Femur (tissue), 1 donor: ENCODE measurements at places on chromosomes 7 and 10.

GRCh38 chr7:28544453-28545117 is 132.3 kb downstream of the CREB5 start:
- no peak for DNase-seq

DNA sequence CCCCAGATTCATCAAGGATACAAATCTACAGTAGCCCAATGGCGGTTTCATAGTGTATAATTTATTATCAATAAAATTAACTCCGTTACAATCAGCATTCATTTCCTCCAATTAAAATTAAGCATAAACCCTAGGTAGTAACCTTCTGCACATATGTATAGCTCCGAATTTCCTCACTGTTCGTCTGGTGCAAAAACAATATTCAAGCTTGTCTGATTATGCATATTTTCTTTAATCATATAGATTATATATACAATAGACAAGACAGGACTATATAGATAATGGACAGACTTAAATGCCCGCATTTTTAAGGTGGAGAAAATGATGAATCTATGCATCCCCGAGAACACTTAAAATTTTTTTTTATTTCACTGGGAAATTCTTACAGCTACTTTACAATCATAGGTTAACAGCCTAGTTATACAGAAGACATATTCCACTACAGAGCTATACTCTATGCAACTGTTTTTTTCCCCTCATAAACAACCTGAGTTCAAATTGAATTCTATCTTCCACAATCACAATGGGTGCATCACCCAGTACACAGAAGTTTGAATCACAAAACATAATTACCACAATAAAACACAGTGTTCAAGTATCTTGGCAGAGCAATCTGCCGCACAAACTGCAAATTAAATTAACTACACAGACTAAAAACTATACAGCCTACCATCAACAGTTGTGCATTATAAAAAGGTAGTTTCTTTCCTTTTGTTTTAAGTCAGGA is 2.6 kb downstream of the HOXA9 start:
- DNase-seq, result no peak

DNA sequence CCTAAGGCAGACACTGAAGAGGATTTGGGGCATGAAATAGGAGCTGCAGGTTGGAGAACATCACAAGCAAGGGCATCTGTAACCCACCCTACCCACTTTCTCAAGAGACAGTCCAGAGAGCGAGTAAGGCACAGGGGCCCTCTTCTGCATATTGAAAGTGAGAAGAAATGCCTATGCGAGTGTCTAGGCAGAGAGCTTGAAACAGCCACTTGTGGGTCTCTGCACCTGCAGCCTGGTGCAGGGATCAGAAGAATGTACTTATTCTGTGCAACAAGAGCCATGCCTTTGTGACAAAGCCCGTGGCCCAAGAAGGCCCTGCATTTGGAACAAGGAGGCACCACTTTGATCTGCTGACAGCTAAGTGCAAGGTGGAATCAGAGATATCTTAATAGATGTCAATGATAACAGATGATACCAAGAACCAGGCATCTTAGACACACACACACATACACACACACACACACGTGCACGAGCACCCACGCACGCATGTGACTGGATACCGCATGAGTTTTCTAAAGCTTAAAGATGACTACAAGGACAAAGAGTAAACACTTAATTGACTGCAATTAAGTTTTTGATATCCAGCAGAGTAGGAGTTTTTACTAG is 89.3 kb downstream of the NPSR1 start:
- no peak for DNase-seq

DNA sequence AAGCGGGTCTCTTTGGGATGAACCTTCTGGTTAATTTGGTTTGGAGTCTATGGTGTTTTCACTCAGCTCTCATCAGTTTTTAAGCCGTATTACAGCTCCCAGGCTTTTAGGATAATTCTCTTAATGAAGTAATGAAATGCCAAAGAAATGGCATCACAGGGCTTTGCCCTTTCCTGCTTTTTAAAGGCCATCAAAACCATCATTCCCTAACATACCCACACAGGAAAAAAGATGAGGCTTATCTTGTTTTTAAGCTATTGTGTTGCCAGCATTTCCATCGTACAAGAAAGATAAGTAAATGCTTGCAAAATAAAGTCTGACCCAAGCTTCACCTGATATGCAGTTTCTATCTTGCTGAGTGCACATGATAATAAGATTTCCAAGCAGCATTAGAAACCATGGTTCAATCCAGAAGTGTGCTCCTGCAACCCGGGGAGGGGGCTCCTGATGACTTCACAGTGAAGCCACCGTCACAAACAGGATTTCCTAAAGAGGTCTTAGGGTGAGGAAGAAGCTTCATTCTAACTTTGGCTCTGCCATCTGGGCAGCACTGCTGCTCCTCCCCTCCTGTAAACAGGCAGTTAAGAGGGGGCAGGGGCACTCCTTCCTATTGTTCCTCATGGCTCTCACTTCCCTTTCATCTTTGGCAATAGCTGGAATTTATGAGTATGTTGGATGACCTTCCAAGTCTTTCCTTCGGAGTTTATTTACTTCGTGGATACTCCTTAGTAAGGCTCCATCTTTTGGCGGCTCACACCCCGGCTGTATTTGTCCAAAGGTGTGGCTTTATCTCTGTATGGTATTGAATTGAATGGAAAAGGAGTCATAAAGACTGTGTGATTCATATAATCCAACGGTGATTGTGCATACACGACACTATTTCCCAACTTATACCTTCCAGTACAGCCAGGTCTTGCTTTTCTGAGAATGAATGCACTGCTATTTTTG is 55.2 kb upstream of the FAM133B start:
- no peak for DNase-seq
